ENCODE measurements at places on chromosomes 5 and 9.

GRCh38 chr5:140037012-140037411 lies 6.1 kb downstream of the NRG2 start:
- DNase-seq = no peak

- peak; percentile 85 for DNase-seq
These were observed 12.0 kb upstream of the GNPDA1 start for GRCh38 chr5:142024771-142025304.

GRCh38 chr9:128575469-128575868 lies 23.1 kb downstream of the SPTAN1 start:
- DNase-seq = no peak

- DNase-seq = no peak
These were observed 611.4 kb downstream of the SEMA5A start for GRCh38 chr5:8934455-8934854.

DNA sequence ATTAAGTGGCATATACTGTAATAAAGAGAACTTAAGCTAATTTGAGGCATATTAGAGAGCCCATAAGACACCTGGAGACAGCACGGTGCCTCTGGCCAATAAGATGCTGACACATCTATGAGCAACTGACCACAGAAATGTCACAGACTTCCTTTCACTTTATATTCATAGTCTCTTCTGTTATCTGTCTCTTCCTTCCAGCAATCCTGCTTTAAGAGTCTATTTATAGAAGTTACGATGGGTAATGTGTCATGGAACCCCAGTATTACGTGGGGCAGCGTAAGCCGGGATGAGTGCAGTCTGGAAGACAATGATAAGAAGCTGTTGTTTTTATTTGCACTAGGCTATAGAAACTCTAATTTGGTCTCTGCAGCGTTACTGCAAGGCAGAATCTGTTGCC lies 136.8 kb downstream of the CFAP90 start:
- DNase-seq = no peak

- no peak for DNase-seq
These were observed 28.7 kb upstream of the ACTBL2 start for GRCh38 chr5:57511321-57511720.

DNA sequence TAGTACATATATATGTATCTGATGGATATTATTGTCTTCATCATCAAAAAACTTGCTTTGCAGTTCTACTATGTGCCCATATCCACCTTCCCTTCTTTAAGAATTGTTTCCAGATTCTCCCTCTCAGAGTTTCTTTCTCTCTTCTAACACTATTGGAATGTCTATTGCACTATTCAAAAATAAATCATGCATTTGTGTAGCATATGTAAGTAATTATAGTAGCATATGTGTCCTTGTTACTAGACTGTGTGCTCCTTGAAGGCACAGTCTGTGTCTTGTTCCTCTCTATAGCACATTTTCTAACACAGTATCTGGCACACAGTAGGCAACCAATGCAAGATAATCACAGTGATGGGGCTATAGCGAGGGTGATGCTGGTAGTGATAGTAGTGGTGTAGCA lies 43.4 kb upstream of the TRIM32 start:
- DNase-seq = no peak

- DNase-seq = no peak
These were observed 18.1 kb downstream of the TCF7 start for GRCh38 chr5:134132372-134133187.

All from NB4 (cell line).